ENCODE measurements at places on chromosomes 5 and 9.

- no peak for DNase-seq
Observed at GRCh38 chr9:7785813-7786212, 13.8 kb downstream of the DMAC1 start.

- no peak for DNase-seq
Observed at GRCh38 chr5:135120951-135121350, 86.9 kb upstream of the PITX1 start.

DNA sequence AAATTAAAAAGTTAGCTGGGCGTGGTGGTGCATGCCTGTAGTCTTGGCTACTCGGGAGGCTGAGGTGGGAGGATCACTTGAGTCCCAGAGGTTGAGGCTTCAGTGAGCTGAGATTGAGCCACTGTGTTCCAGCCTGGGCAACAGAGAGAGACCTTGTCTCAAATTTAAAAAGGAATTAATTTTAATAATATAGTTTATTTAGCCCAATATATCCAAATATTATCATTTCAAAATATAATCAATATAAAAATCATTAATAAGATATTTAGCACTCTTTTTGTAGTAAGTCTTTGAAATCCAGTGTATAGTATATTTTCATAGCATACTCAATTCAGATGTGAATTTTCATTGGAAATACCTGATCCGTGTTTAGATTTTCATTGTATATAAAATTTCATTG is 43.2 kb upstream of the ORM1 start:
- no peak for DNase-seq

- no peak for DNase-seq
Observed at GRCh38 chr9:121650217-121651007, 1.0 kb upstream of the DAB2IP start.

GRCh38 chr9:96877269-96877668 is 23.0 kb upstream of the ZNF782 start:
- no peak for DNase-seq

DNA sequence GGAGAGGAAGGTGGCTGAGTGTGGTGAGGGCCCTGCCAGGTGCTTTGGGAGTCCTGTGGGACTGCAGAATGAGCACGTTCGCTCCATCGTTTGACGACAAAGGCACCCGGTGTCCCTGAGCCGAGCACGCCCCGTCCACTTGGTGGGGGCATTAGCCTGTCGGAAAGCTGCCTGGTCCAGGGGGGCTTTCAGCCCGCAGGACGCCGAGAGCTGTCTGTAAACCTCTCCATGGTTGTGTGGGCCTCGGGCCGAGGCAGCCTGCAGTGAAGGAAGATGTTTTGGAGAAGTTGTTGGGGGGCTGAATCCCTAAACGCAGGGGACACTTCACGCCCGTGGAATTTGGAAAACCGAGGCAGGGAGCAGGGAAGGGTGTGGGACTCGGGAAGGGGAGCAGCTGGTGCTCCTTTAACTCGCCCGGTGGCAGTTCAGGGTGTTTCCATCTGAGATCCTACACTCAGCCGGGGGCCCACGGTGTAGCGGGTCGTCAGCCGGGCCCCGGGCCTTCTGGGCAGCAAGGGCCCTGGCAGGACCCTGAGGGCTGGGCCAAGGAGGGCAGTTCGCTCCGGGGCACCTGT is 53.8 kb downstream of the MRPL36 start:
- DNase-seq, result no peak

- DNase-seq, result peak; percentile 10
Observed at GRCh38 chr9:15873573-15874177, 320.8 kb downstream of the CCDC171 start.

DNA sequence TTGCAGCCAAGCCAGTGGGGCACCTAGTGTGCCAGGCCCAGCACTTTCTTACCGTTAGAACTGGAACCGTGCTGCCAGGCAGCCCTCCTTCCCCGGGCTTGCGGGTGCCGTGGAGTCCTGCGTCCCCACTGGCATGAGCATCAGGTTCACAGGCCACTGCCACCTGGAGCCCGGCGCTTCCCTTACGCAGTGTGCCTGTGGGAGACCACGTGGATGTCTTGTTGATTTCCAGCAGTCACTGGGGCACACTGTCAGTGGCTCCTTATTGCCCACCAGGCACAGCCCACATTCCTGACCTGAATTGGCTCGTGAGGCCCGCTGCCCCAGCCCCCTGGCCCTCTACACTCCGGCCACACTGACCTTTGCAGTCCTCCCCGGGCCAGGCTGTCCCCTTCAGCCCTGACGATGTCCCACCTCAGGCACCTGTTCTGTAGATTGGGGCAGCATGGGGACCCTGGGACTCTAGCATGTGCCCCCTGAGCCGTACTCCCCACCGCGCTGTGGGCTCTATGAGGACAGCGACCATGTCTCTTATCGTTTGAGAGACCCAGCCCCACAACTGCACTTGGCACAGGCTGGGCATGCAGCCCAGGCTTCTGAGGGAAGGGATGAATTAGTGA is 10.4 kb upstream of the CEL start:
- no peak for DNase-seq

- no peak for DNase-seq
Observed at GRCh38 chr5:104955479-104955878, 1392.9 kb upstream of the NUDT12 start.

DNA sequence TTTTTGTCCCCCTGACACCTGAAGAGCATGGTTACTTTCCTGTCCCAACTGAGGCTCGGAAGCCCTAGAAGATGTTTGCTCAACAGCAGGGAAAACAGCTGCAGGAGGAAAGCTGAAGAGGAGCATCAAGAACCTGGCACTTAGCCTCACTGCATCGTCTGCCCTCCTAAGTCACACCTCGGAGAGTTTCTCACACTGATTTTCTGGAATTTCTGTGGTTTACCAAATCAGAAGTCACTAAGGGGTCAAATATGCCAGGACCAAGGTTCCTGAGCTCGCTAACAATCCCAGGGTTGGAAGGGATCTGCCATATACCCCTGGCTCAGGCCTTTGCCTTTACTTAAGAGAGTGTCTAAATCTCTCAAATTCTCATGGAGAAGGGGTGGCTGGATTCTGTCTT is 5.3 kb downstream of the IL12B start:
- no peak for DNase-seq

DNA sequence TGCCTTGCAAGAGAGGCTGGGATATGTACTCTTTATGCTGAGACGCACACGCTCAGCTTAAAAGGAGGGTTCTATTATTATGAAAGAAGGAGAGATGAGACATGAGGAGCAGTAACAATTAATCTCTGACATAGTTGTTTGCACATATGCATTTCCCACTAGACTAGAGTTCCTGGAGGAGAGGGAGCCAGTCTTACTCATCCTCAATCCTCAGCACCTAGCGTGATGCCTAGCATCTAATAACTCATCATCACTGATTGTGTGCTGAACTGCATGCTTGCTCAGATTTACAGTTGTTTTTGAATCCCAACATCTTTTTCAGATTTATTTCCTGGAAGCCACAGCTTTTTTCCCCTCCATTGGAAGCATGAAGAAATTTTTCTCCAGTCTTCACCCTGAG is 35.5 kb downstream of the GCNT4 start:
- peak; percentile 16 for DNase-seq

DNA sequence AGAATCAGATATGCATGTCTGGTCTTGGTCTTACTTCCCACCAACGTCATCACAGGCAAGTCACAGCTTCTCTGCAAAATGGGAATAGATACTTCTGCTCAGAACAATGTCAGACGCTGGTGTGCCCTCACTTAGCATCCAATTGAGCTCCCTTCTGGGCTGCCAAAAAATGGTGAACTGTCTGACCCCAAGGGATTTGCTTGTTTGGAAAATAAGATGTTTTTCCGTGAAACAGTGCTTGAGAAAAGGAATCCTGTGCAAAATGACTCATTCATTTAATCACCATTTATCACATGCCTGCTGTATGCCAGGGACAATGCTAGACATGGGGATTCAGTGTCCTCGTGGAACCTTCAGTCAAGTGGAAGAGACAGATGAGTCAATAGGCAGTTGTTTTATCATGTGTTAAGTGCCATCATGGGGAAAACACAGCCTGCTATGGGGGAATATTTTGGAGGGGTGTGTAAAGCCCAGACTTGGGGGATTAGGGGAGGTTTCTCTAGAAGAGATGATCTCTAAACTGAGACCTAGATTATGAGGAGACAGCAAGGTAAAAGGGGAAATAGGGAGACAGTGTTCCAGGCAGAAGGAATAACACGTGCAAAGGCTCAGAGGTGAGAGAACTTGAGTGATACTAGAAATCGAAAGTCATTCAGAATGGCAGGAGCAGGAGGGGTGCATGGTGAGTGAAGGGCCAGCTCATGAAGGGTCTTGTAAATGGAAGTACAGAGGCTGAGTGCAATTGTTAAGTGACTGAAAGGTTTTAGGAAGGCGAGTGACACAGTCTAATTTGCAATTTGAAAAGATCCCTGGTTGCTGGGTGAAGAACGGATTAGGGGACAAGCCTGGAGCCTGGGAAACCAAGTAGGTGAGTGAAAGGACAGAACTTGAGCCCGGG is 3.9 kb downstream of the NIPAL4 start:
- peak; percentile 38 for DNase-seq

- DNase-seq, result no peak
Observed at GRCh38 chr5:130078661-130079060, 174.4 kb downstream of the CHSY3 start.

DNA sequence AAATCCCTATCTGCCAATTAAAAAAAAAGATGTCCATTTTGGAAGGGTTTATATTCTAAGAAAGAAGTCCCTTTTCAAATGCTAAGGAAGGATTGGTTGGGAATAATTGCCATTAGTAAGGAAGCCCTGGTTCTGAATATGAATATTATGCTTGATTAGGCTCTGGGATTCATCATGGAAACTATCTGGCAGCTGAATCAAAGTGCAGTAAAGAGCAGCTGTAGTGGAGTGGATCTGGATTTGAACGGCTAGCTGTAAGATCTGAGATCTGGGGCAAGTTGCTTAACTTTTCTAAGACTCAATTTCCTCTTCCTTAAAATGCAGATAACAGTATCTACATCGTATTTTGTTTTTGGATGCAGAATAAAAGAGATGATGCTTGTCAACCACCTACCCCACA is 10.5 kb downstream of the IL12B start:
- no peak for DNase-seq

DNA sequence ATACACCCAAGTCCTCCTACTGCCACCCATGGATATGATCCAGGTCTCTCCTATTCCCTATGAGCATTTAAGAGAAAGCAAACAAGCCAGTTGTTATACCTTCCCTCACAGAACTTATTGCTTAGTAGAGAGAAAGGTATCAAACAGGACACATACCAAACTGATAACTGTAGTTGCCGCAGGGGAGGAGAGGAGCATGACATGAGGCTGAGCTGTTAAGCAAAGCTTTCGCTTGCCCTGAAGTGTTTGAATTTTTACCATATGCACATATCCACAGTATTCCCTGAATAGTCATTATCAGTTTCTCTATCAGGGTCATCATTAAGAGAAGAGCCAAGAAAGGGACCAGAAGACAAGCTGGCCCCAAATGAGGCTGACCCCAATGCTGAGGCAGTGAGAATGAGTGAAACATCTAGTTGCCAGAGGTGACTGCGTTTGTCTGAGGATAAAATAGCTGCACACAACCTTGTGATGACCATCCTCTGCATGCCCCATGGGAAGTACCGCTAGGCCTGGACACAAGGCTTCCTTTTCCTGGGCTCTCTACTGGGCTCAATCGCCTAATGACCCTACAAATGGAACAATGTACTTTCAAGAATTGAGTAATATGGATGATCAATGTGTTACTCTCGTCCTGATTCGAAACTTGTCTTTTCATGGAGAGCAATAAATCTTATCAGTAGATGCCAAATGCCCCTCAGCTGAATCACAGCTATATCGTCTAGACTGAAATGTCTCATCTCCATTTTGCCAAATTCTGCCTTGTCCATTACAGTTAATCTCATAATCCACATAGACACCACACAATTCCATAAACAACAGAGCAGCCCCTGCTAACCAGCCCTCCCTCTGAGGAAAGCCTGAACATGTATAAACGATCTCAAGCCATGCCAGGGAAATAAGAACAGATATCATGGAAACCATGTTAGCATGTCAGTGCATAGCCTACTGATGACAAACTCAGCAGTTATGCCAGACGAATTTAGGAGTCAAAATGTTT is 4.3 kb upstream of the IFNK start:
- DNase-seq, result no peak

DNA sequence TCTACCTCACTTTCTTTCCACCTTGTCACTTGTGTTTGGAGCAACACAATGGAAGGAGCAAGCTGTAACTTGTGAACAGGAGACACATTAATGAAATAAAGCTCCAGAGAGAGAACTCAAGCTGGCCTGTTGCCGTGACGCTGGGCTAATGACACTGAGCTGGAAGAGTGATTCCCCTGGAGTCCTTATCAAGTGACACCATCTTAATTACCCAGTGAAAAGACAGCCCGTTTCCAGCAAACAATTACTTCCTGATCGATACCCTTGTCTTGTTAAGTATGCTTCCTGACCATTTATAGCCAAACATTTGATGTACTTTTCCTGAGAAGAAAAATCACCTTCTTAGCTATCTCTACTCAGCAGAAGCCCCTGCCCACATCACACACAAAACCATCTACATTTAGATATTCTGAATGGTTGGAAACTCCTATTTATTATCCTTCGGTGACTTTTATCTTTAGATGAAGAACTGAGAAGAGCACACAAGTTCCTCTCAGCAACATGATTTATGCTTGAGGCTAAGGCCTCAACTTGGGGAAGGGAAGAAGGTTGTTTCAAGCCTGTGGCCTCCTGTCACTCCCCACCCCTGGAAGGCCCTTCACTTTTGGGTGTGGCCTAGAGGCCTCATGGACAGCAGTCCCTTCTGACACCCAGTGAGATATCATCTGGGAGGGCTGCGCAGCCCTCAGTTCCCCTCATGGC is 34.1 kb downstream of the CRHBP start:
- DNase-seq, result no peak

GRCh38 chr5:170097934-170098333 is 7.8 kb upstream of the FOXI1 start:
- no peak for DNase-seq

DNA sequence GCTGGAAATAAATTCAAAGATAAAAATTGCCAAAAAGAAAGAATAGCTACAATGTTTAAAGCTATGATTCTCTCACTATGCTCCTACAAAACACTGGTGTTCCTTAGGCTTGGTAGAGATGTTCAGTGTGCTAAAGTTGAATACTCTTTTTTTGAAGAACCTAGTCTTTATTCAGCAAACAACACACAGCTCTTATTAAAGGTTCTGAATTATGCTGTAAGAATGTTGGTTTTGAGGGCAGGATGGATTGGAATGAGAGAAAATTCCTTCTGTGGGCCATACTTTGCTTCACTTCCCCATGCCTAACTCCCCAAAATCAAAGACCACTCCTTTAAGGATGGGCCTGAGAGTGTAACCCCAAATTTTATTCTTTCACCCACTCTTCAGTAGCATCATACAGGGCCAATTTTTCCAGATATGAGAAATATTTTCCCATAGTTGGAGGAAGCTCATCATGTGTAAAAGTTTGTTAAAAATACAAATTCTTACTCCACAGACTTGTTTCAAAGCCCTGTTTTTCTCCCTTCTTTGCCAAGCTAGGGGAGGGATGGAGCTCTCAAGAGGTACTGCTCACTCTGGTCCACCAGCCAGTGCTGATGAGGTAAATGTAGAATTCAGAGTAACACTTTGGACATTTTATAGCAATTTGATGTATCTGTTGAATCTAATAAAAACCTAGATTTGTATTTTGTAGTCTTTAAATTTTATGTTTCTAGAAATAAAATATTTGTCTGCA is 99.3 kb downstream of the GDNF start:
- DNase-seq, result peak; percentile 65

All from GM04503 (cell line).